ENCODE measurements at places on chromosomes 2 and 18.
A peak's percentile ranks its signal among the peaks of the same experiment; 100 is the strongest.

GRCh38 chr2:231530099-231531011 is at the start of gene NMUR1:
Gene NMUR1 (minus strand): TSS chr2:231530445. CDS start chr2:231530361, 84 bp downstream.
- no peak for DNase-seq

DNA sequence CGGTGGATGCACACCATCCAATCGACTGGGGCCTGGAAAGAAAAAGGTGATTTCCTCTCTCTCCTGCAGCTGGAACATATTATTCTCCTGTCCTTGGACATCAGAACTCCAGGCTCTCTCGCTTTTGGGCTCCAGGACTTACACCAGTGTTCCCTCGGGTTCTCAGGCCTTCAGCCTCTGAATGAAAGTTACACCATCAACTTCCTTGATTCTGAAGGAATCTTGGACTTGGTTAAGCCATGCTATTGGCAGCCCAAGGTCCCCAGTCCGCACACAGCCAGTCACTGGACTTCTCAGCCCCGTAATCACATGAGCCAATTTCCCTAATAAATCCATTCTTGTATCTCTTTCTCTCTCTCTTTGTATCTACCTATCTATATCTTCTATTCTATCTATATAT is 418.9 kb downstream of the IRS1 start:
- DNase-seq, result no peak

DNA sequence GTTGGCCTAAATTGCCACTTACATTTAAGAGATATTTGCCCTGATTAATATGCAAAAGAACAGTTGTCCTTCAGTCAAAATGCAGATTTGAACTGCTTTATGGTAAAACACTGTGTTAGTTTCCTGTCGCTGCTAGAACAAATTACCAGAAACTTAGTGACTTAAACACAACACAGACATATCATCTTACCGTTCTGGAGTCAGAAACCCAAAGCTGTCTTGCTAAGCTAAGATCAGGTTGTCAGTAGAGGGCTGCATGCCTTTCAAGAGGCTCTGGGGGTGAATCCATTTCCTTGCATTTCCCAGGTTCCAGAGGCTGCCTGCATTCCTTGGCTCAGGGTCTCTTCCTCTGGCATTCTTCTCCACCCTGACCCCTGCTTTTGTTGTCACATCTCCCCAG is 149.5 kb downstream of the FAM161A start:
- DNase-seq, result no peak

DNA sequence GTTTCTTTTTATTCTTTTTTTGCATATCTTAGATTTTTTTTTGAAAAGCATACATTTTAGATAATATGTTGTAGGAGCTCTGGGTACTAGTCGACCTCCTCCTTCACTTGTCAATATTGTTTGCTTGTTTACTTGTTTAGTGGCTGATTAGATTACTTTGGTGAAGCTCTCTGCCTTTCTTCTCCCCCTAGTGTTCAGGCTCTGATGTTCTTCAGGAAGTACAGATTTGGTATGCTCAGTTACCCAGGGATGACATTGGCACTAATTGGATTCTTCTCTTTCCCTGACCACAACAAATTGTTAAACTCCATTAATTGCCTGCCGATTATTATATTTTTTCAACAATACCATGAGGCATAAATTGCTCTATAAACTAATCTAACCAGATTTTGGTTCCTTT is 491.2 kb downstream of the SUCLG1 start:
- no peak for DNase-seq

DNA sequence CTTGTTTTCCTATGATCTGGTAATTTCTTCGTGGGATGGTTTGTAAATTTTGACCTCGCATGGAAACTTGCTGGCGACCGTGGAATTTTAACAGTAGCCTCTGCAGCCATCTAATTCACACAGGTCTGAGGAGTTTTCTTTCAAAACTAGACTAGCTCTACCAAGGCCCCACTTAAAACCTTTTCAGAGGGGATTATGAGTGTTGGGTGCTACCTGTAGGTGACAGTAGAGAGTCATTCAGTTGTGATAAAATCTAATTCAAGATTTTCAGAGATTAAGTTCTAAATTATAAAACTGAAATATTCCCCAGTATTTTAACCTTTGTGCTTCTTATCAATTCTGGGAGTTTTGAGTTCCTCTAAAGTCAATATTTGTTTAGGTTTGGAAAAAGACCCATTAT is 31.0 kb downstream of the THSD7B start:
- no peak for DNase-seq

DNA sequence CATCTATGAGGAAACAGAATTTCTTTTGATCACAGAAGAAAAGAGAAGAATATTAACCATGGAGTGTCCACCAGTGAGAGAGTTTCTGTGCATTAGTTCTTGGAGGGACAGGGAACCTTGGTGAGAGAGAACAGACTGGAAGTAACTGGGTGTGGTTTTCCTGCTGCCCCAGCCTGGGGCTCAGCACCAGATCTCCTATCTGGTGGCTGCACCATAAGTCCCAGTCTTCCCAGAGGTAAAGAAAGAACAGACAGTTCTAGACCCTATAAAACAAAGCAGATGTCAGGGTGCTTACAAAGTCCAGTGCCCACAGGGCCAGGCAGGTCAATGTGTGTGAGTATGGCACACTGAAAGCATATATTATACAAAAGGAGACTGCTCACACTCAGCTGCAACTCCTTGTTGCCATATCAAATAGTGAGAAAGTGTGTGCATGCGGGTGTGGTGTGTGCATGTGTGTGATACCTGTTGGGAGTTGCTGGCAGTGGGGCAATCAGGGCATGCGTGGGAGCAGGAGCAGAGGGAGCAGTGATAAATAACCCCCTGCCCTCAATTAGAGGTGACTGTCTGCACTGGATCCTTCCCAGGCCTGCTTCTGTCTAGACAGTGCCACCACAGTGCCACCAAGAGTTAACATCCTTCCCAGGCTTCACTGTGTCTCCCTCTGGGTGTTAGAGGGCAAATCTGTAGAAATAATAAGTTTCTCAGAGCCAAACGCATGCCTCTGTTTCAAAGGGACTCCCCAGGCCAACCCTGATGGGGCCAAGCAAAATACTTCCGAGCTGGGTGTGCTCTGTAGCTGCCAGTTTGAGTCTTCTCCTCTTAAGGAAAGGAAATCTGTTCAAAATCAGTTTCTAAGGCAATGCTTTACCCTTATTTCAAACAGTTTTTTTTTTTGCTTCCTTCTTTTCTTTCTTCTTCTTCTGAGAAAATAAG is 45.7 kb downstream of the RDH14 start:
- no peak for DNase-seq

DNA sequence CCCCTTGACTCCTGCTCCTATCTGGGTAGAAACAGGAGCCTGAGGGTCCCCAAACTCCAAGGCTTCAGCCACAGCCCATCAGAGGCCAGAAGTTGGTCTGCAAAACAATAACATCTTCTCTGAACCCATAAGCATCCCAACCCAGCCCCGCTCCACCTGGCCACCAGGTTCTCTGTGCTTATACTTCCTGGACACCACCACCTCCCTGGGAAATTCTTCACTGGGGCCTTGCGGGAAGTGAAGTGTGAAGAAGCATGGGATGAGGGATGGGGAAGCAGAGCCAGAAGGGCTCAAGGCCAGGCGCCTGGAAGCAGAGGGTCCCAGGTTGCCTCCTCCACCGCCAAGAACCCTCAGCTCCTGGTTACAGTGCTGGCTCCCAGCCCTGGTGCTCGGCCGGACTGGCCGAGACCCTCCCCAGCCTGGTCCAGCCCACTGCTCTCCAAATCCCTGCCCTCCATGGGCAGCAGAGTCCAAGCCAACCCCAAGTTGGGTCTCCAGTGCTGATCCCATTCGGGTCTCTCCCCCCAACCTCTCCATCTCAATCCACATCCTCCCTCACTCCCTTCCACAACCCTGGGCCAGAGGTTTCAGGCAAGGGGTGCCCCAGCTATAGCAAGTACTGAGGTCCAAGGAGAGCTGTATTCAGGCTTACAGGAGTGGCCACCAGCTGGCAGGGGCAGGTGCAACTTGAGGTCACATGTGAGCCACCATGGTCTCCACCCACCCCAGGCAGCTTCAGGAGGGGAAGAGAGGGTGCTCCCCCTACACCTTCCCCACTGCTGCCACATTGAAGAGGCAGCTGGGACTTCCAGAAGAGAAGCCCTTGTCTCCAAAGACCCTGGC is 60.7 kb downstream of the TNS1 start:
- no peak for DNase-seq

- no peak for DNase-seq
Measured at GRCh38 chr2:220275454-220275853, 648.0 kb downstream of the SLC4A3 start.

GRCh38 chr2:45533771-45534170 is 77.3 kb downstream of the SRBD1 start:
- DNase-seq, result no peak

- DNase-seq, result no peak
Measured at GRCh38 chr2:230840301-230840700, 24.4 kb upstream of the ITM2C start.

GRCh38 chr2:217360111-217360510 is 500.2 kb upstream of the TNP1 start:
- DNase-seq, result no peak

- DNase-seq, result no peak
Measured at GRCh38 chr2:224252631-224253030, 149.3 kb downstream of the FAM124B start.

DNA sequence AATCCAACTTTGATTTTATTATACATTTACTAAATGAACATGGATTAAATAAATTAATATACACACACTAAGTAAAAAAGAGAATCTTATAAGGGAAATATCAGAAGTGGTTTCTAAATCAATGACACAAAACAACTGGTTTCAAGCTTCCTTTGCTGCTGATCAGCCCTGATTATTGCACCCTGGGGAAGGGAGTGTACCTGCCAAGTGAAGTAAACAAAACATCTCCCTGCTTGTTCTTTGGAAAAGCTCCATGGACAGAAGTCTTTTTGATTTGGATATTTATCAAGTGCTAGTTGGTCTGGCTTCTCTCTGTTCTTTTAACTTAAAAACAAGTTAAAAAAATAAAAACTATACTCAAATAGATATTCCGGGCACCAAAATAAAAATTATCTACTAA is 190.1 kb downstream of the PDE11A start:
- DNase-seq, result no peak

GRCh38 chr18:61414086-61414485 is 80.9 kb downstream of the CDH20 start:
- no peak for DNase-seq

DNA sequence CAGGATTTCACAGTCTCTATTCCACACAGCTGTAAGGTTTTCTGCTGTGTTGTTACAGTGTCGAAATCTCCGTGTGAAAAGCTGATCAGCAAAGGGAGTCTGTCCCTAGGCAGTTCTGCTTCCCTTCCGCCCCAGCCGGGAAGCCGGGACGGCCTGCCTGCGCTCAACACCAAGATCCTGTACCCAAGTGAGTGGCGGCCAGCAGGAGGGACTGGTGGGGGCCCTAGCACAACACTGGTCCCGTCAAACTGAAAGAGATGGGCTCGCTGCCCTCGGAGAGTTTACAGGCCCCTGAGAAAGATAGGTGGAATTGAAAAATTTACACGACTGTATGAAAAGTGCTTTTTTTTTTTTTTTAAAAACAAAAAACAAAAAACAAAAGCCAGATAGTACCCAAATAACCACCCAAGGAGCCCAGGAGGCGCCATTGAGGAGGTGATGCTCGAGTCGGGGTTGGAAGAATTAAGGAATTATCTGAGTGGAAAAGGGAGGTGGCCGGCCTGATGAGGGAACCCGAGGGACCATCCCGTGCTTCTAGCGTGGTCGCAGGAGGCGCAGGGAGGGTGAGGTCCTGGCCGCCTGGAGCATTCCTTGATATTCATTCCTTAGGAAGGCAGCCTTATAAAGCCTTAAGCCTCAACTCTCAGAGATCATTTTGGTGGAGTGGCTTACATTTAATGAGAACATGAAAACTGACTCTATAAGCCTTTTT is 96.7 kb downstream of the DGKD start:
- DNase-seq, result peak; percentile 43

- no peak for DNase-seq
Measured at GRCh38 chr2:44167311-44167907, 1.3 kb upstream of the PPM1B start.

DNA sequence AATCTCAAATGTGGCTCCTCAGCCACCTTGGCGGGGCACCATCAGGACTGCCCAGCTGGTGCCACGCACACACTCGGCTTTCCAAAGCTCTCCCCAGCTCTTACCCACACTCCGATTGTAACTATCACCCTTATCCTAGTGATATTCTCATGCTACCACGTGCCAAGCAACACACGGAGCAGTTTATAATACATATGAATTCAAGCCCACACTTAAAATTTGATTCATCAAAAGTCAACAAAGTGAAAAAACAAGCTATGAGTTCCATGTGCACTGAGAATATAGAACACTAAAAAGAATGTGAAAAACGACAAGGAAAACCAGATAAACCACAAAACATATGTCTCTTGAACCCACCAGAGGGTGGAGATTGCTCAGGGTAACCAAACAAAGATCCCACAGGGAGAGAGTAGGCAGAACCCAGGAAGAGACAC is 31.6 kb downstream of the LONRF2 start:
- no peak for DNase-seq

- DNase-seq, result no peak
Measured at GRCh38 chr2:175180701-175181103, 808 bp downstream of the ATP5MC3 start.

- no peak for DNase-seq
Measured at GRCh38 chr2:158781353-158781961, 13.7 kb upstream of the DAPL1 start.

- no peak for DNase-seq
Measured at GRCh38 chr2:66239655-66240054, 195.3 kb upstream of the MEIS1 start.

DNA sequence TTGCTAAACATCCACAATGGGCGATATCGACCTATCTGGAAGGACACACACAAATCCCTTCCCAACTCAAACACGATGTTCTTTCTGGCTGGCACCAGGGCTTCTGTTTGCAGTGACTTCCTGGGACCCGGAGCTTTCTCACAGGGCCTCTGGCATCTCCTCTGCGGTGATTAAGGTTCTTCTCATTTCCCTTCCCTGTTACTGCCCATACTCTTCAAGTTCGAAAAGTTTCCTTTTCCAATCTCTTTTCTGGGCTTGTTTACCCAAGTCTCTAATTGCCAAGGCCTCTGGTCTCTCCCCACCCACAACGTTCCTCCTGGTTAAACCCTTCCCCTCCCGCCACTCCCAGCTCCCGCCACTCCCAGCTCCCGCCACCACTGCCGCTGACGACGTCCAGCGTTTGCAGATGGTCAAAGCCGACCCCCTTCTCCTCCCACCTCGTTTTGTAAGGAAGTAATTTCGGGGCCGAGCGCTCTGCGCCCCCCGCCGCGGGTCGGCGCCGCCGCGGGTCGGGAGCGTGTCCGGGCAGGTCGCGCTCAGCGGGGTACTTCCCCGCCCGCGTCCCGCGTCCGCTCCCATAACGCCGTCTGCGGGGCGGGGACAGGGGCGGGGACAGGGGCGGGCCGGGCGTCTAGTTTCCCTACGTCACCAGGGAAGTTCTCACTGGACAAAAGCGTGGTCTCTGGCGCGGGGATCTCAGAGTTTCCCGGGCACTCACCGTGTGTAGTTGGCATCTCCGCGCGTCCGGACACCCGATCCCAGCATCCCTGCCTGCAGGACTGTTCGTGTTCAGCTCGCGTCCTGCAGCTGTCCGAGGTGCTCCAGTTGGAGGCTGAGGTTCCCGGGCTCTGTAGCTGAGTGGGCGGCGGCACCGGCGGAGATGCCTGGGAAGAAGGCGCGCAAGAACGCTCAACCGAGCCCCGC is at the start of gene PMAIP1:
PMAIP1 (plus strand) TSS at position 699 of the 924 bp plus-strand sequence; CDS start at position 881, 182 bp downstream.
- peak; percentile 92 for DNase-seq

Data from RWPE2 (cell line).